ENCODE measurements at places on chromosomes 7 and 10. TPM values are rescaled to one million over a fixed set of nuclear protein-coding genes. Genes with fewer than 3 reads are reported as not detected.

PAPOLB gene
- polyA plus RNA-seq: not detected

- no peak for DNase-seq
These were observed 46.2 kb upstream of the EZH2 start for GRCh38 chr7:148930335-148930734.

DNA sequence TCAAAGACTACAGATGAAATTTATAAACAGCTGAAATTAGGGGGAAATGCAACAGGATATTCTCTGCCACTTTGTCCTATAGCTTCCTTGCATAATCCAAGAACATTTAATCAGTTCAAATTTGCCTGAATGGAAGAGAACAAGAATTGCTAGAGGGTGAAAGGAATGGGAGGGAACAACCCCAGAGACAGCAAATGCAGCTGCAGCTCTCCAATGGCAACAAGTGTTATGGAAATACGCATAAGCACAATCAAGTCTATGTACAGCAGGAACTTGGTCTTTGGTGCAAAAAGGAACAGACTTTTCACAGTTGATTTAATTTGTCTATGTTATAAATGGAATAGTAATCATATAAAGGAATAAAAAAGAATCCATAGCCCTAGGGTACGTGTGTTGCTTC, 269.0 kb upstream of the ETV1 start:
- DNase-seq: no peak

PTPRN2 gene
- polyA plus RNA-seq: 6.2 TPM

DNA sequence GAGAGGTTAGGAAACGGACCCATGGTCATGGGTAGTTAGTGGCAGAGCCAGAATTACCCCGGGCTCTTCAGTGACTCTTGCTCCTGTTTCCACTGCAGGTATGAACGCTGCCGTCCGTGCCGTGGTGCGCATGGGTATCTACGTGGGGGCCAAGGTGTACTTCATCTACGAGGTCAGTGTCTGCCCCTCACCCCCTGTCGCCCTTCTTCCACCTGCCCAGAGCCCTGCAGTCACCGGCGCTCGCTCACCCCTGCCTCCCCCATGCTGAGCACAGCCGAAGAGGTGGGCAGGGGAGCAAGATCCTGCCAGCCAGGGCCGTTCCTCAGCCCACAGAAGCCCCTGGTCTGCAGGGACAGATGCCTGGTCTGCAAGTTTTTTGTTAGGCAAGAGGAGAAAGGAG, 14.9 kb downstream of the PFKP start:
- DNase-seq: no peak

HOXA5 gene
- 19.4 TPM for polyA plus RNA-seq

TMEM225B gene
- polyA plus RNA-seq: 1.6 TPM

- DNase-seq: no peak
These were observed 531.3 kb downstream of the ATRNL1 start for GRCh38 chr10:115624448-115624847.

DNA sequence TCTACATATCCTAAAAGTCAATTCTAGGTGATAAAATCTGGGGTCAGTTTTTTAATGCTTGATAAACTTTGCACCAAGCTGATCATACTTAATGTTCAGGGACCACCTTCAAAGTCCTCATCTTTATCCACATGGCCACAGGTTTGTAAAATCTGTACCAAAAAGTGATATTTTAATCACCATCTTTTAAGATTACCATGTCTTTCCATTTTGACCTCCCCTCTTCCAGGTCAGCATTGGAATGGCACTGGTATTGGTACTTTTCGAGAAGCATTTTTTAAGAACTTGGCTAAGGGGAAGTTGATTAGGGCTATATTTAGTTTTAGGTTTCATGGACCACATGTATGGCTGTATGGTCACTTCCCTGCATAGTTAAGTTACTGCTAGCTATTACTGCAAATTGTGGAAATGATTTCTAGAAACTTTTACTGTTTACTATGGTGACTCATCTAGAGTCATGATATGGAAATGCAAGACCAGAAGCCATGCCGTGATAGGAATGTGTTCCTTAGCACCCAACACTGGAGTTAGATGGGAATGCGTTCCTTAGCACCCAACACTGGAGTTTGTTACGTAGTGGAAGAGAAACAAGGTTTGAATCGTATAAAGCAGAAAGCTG, 50.8 kb upstream of the ABLIM1 start:
- no peak for DNase-seq

- DNase-seq: no peak
These were observed 9.4 kb upstream of the LRRC27 start for GRCh38 chr10:132322586-132323048.

- no peak for DNase-seq
These were observed 22.5 kb downstream of the CHN2 start for GRCh38 chr7:29217113-29217512.

DNA sequence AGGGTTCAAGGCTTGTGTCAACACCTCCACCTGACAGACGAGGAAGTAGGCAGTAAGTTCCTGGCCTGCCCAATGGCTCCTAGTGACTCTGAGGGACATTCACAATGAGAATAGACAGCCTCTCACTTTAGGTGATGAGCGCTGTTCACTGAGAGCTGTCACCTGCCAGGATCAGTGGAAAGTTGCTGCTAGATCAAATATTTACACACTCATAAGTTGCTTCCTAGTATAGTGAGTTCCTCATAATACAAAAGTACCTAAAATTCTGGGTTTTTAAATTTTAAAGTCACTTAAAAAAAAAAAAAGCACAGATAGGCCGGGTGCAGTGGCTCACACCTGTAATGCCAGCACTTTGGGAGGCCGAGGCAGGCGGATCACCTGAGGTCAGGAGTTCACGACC, 320.8 kb downstream of the PRPF18 start:
- no peak for DNase-seq

DNA sequence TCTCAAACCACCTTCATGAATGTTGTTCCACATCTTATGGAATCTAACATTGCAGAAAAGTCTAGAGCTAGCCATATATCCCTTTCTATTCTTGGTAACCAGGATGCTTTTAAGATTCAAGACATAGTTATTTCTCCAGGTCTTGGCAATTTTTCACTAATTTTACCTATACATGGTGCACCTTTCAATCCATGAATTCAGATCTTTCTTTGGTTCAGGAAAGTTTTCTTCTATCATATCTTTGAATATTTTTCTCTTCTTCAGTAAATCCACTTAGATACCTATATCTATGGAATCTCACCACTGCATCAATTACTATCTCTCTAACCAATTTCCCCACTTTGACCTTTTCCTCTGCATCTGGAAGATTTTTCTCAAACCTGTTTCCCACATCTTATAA, 77.4 kb downstream of the PRLHR start:
- no peak for DNase-seq

- peak; percentile 82 for DNase-seq
These were observed 32.8 kb downstream of the TMEM130 start for GRCh38 chr7:98836811-98837629.

- peak; percentile 80 for DNase-seq
These were observed 96.4 kb downstream of the CCSER2 start for GRCh38 chr10:84424731-84425167.

DNA sequence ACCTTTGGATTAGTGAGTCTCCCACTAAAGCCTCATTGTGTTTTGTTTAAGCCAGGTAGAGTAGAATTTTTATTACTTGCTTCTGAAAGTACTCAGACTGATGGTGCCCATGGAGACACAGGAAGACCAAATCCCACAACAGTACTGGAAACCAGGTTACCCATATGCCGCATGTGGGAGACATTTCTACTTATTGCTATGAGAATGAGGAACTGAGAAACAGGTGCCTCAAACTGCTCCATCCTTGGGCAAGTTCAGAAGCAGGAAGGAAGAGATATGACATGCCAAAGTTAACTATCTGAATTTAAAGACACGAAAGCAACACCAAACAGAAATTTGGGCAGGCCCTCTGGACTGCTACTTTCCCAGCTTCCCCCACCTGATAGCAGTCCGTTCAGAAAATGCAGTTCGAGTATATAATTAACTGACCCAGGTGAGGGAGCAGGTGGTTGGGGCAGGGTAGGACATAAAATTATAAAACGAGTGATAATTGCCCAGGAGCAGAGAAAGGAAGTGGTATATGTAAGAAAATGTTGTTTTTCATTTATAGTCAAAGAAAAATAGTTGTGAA, 382.3 kb upstream of the MTPN start:
- DNase-seq: no peak

GRCh38 chr7:79786187-79786586, 332.7 kb upstream of the MAGI2 start:
- no peak for DNase-seq

- DNase-seq: no peak
These were observed 18.2 kb downstream of the TAS2R41 start for GRCh38 chr7:143495851-143496250.

DNA sequence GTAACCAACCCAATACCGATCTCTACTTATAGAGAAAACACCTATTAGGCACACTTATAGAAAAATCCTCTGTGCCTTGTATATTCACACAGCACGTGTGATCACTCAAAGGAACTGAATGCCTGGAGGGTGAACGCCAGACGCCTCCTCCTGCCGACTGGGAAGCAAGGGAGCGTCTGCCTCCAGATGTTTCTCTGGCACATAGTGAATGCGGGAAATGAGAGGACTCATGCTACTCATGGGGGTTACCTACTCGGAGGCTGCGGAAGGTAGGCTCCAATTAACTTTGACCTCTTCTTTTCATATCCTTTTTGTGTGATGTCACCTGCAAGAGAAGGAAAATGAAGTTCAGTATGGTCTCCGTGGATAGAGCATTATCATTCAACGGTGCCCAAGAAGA, 203.3 kb downstream of the DIP2C start:
- DNase-seq: no peak

DNA sequence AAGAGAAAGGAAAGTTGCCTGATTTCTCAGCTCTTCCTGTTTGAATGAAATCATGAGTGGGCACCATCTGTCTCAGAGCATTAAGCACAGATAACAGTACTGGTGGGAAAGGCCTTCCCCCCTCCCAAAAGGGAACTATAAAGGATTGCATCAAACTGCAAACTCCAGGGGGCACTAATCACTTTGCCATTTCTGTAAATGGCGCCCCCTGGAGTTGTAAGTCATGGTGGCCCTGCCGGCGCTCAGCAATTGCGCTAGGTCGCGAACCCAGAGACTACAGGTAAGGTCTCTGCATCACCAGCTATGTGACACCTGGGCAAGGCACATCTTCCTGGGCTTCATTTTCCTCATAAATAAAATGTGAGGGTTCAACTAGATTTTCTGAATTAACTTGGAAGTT, 11.1 kb downstream of the LRRC4 start:
- DNase-seq: no peak

GRCh38 chr10:18666810-18667209, 7.6 kb downstream of the ARL5B start:
- no peak for DNase-seq

- no peak for DNase-seq
These were observed 458.5 kb downstream of the GPAM start for GRCh38 chr10:111725050-111725449.

AKR1C2 gene
- polyA plus RNA-seq: 11.8 TPM

GRCh38 chr7:151637781-151638261, 118.1 kb upstream of the RHEB start:
- no peak for DNase-seq

DNA sequence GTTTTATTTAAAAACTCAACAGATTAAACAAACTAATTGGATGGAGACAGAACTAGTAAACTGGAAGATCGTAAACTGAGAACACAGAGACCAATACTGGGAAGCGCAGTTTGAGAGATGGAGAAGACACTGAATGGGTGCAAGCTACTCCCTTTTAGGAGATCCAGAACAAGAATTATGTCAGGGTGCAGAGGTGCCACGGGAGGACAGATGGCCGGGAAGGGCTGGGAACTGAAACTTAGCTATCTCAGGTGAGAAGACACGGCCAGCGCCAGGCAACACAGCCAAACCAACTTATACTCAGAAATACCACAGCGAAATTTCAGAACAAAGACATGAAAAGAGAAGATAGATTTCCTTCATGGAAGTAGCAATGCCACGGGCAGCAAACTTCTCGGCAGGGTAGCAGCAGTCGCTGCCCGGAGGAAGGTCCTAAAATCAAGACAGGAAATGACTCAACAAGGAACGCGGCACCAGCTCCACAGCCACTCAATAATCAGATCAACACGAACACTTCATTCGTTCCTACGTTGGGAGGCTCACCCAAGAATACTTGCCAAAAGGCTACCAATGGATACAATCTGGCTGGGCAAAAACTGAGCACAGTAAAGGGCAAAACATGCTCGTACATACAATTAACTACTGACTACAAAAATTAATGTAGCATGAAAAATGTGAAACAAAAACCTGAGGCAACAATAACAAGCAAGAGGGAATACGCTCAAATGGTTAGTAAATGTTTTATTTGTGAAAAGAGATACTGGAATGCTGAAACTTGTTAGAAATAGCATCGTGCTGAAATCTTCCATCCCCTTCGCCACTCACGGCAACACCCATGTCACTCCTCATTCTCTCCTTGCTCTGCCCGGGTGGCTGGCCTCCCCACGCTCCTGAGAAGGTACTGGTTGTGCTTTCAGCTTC, 2.2 kb upstream of the LRRC27 start:
- DNase-seq: peak; percentile 73

AKR1E2 gene
- polyA plus RNA-seq: 1.8 TPM

DNA sequence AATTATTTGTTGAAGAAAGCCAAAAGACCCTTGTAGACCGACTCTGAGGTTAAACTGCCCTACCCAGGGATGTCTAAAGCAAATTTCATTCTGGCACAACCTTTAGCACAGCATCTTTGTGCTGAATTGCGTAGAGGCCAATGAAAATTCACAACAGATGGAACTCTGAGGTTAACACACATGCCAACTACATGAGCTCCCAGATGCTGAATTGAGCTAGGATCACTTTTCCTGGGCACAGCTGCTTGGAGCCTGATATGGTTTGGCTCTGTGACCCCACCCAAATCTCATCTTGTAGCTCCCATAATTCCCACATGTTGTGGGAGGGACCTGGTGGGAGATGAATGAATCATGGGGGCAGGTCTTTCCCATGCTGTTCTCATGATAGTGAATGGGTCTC, 158.0 kb upstream of the PTN start:
- DNase-seq: no peak

DNA sequence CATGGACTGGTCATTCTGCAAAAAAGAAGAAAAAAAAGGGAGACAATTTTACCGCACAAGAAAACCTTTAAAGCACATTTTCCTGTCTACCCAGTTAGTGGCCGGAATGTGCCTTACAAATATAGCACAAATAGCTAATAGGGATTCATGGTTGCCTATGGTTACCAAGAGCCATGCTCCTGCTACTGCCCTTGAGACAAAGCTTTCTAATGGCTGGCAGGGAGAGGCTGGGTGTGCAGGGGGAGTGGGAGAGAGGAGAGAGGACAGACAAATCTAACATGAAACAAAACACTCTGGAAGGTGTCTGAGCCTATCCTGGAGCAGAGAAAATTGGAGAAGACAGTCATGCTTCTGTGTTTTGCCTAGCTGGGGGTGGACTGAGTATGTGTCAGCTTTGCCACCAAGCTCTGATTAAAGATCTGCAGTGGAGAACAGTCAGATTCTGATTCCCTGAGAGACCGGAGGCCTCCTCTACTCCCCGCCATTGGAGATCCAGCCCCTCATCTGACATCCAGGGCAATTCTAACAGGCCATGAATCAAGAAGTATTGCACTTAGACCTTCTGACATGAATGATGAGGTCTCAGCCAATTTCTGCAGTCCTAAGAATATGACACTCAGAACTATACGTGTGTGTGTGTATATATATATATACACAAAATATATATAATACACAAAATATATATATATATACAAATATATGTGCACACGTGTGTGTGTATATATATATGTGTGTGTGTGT, 80.2 kb downstream of the PRTFDC1 start:
- DNase-seq: peak; percentile 58

GRCh38 chr10:131843881-131844284, 56.9 kb upstream of the PPP2R2D start:
- no peak for DNase-seq
